H1 (cell line): ENCODE measurements at places on chromosomes 6 and 20.

DNA sequence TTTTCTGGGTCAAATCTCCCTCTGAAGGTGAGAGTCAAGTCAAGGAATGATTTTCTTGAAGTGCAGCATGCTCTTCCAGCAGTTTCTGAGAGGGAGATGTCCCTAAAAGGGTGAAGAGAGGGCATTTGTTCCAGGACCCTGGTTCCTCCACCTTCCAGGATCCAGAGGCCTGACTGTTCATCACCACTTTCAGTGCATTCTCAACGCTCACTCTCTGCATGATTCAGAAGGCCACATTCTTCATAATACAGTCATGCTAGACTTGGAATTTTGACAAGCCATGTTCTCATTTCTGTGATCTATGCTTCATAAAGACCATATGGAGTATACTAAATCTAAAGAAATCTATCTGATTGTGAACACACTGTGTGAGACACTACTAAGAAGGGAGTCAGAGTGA is 85.1 kb downstream of the PDE7B start:
- H3K36me3 ChIP-seq, result no peaks in the 10 kb centered on the region
- no peak overlapping the region for H3K27ac ChIP-seq
- H3K27me3 ChIP-seq, result no peaks in the 10 kb centered on the region
- DNase-seq, result no peak
- no peak overlapping the region for H3K4me3 ChIP-seq
- H3K4me1 ChIP-seq, result no peaks in the 10 kb centered on the region

DNA sequence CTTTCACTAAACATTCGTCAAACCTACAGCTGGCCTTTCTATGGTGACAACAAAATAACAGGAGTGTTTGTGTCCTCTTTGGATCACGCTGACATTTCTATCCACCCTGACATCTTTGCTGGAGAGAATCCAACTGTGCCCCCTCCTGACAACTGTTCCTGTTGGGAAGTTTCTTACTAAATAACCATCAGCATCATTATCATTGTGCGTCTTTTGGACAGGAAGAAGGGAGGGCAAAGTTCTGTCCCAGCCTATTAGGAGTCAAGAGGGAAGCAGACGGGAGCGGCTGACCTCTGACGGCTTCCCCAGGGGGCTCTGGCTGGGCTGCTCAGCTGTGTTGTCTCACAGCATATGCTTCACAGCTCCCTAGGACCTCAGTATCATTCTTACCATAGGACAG is 195.9 kb upstream of the SULF2 start:
- no peak for DNase-seq
- H3K27me3 ChIP-seq, result no peaks in the 10 kb centered on the region
- H3K4me1 ChIP-seq, result peaks cover 7% of the 10 kb centered on the region; the same call in 1 of the 2 replicates
- H3K4me3 ChIP-seq, result no peak overlapping the region
- H3K36me3 ChIP-seq, result no peaks in the 10 kb centered on the region
- no peak overlapping the region for H3K27ac ChIP-seq

- no peak for DNase-seq
- no peaks in the 10 kb centered on the region for H3K36me3 ChIP-seq
- no peaks in the 10 kb centered on the region for H3K4me1 ChIP-seq
- no peak overlapping the region for H3K4me3 ChIP-seq
- H3K27me3 ChIP-seq, result no peaks in the 10 kb centered on the region
Observed at GRCh38 chr20:47862574-47863240, 77.4 kb upstream of the SULF2 start.

DNA sequence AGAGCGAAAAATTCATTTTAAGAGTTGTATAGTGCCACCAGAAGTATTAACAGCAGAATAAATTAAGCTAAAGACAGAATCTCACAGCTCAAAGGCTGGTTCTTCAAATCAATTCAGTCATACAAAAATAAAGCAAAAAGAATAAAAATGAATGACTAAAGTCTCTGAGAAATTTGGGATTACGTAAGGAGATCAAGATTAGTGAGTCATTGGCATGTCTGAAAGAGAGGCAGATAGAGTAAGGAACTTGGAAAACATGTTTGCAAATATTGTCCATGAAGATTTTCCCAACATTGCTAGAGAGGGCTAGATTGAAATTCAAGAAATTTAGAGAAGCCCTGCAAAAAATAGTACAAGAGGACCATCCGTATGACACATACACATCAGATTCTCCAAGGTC is 1413.9 kb upstream of the ADGRB3 start:
- H3K27ac ChIP-seq, result no peak overlapping the region
- no peaks in the 10 kb centered on the region for H3K36me3 ChIP-seq
- DNase-seq, result no peak
- no peak overlapping the region for H3K4me3 ChIP-seq
- H3K27me3 ChIP-seq, result no peaks in the 10 kb centered on the region

GRCh38 chr6:170023620-170024521 is 267.0 kb downstream of the DLL1 start:
- no peaks in the 10 kb centered on the region for H3K36me3 ChIP-seq
- H3K27ac ChIP-seq, result no peak overlapping the region
- H3K4me1 ChIP-seq, result no peaks in the 10 kb centered on the region
- H3K4me3 ChIP-seq, result no peak overlapping the region
- DNase-seq, result no peak

GRCh38 chr6:83215131-83216047 is 22.2 kb downstream of the RWDD2A start:
- no peaks in the 10 kb centered on the region for H3K27me3 ChIP-seq
- H3K27ac ChIP-seq, result no peak overlapping the region
- H3K4me3 ChIP-seq, result no peak overlapping the region
- DNase-seq, result no peak
- no peaks in the 10 kb centered on the region for H3K4me1 ChIP-seq
